ENCODE measurements at places on chromosomes 3 and 15.

DNA sequence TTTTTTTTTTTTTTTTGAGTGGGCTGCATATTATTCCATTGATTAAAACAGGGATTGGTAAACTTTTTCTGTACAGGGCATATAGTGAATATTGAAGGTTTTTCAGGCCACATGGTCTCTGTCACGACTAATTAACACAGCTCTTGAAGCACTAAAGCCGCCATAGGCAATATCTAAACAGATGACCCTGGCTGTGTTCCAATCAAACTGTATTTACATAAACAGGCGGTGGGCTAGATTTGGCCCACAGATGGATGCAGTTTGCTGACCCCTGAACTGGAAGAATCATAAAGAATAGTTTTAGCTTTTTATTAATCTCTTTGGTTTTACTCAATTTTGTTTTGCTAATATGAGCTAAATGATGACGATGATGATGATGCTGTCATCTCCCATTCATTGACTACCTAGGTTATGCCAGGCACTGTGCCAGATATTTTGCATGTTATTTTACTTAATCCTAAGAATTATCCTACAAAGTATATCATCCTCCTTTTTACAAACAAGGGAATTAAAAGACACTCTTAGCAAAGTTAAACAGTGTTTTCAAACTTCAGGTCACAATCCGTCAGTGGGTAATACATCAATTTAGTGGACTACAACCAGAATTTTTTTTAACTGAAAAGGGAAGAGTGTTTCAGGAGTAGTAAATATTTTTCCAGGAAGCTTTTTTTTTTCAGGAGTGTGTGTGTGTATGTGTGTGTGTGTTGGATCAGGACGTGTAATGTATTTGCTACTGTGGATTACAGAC, 54.3 kb downstream of the LMCD1 start:
- DNase-seq, result no peak

GRCh38 chr3:152964911-152965609, 130.1 kb downstream of the P2RY1 start:
- DNase-seq, result no peak

DNA sequence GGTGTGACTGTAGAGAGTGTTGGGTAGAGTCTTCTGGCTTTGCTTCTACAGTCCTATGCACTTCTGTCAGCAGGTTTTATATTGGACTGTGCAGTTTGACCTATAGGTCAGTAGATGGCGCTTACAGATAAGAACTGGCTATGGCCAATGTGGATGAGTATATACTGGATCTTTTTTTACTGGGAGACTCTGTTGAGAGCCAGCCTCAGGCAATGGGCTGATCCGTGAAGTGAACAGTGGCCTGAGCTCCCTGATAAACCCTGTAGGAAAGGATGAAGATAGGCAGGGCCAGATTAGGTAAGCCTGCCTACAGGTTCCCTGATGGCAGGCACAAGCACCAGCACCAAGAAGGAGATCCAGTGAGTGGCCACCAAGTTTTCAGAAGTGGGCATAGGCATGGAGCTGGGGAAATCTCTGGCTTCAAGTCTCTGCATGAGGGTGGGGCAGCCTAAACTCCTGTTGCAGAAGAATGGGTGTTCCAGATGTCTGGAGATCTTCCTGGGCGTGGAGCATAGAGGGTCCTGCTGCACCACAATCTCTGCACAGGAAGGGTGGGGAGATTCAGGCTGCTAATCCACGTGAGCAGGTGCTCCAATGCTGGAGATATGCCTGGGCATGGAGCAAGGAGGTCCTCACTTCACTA, 326.0 kb upstream of the SGO1 start:
- peak; percentile 88 for DNase-seq

- no peak for DNase-seq
Observed at GRCh38 chr15:96595951-96596350, 265.5 kb downstream of the NR2F2 start.

DNA sequence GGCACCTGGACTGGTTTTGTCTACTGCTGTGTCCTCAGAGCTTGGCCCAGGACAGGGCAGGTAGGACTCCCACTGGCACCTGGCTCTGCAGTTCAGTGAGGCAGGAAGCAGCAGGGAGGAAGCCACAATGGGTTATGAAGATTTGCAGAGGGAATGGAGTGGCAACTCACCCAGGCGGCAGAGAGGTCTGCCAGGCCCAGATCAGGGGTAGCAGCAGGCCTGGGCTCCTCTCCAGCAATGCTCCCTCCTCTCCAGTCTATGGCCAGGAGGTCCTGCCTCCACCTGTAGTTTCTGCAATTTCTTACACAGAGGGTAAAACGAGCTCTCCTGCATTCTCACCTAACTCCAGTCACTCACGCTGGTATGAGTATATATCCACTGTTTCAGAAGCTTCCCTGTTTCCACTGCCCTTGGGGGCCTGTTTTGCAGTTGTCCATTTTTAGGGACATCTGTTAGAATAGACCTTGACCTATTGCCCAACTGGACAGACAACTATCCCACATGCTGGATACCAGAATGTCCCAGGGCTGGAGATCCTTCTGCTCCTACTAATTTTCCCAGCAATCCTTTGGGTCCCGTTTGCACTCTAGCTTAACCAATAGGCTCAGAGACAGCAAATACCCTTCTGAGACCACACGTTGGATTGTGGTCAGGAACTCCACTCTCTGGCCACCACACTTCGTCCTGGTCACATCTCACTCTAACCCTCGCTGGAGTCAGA, 35.2 kb downstream of the HMCES start:
- DNase-seq, result peak; percentile 72
